ENCODE measurements at places on chromosomes 6 and 20. TPM values are rescaled to one million over a fixed set of nuclear protein-coding genes. Genes with fewer than 3 reads are reported as not detected.

Gene PBOV1
- not detected for total RNA-seq

Gene KCNB1
- total RNA-seq = 2.2 TPM

Gene ESR1
- not detected for total RNA-seq

Gene PROKR2
- not detected for total RNA-seq

Gene TMEM74B
- 3.3 TPM for total RNA-seq

Gene TGM2
- total RNA-seq = 428 TPM

Gene PTCRA
- total RNA-seq = not detected

Gene FNDC1
- 0.08 TPM for total RNA-seq

Gene LAMA4
- 1.9 TPM for total RNA-seq

Gene PANK2
- total RNA-seq = 59.4 TPM

Gene RSPO3
- 81.4 TPM for total RNA-seq

Gene SNAP25
- total RNA-seq = 15.3 TPM

Gene NKAIN4
- total RNA-seq = 4.0 TPM

Gene NEURL2
- total RNA-seq = 0.97 TPM

Gene CRISP3
- total RNA-seq = not detected

Gene HNF4A
- total RNA-seq = 23.6 TPM

Gene PDE10A
- 27.4 TPM for total RNA-seq

Gene DLGAP4
- total RNA-seq = 58.8 TPM

Gene KHDC1L
- 0.41 TPM for total RNA-seq

Gene STMND1
- not detected for total RNA-seq

Gene PGC
- total RNA-seq = 0.14 TPM

Gene TRIM40
- total RNA-seq = not detected

Gene BTBD9
- 2.0 TPM for total RNA-seq

All from A549 treated with dexamethasone at 1 μM for 4 hours (cell line).